ENCODE measurements at places on chromosomes 13 and 19. TPM values are rescaled to one million over a fixed set of nuclear protein-coding genes. Genes with fewer than 3 reads are reported as not detected.

- DNase-seq = peak; percentile 59
These were observed at the start of gene FSD1 for GRCh38 chr19:4304538-4305256. FSD1 (plus strand) TSS chr19:4304598; CDS start chr19:4304747, 149 bp downstream.

Gene ZNF274
- 41.3 TPM for total RNA-seq

Gene DCT
- 0.47 TPM for total RNA-seq

- no peak for DNase-seq
These were observed 11.7 kb upstream of the ADGRE5 start for GRCh38 chr19:14369399-14370168.

- no peak for DNase-seq
These were observed 852 bp upstream of the SHISA7 start for GRCh38 chr19:55443824-55444480.

Gene LSM14A
- 119 TPM for total RNA-seq

DNA sequence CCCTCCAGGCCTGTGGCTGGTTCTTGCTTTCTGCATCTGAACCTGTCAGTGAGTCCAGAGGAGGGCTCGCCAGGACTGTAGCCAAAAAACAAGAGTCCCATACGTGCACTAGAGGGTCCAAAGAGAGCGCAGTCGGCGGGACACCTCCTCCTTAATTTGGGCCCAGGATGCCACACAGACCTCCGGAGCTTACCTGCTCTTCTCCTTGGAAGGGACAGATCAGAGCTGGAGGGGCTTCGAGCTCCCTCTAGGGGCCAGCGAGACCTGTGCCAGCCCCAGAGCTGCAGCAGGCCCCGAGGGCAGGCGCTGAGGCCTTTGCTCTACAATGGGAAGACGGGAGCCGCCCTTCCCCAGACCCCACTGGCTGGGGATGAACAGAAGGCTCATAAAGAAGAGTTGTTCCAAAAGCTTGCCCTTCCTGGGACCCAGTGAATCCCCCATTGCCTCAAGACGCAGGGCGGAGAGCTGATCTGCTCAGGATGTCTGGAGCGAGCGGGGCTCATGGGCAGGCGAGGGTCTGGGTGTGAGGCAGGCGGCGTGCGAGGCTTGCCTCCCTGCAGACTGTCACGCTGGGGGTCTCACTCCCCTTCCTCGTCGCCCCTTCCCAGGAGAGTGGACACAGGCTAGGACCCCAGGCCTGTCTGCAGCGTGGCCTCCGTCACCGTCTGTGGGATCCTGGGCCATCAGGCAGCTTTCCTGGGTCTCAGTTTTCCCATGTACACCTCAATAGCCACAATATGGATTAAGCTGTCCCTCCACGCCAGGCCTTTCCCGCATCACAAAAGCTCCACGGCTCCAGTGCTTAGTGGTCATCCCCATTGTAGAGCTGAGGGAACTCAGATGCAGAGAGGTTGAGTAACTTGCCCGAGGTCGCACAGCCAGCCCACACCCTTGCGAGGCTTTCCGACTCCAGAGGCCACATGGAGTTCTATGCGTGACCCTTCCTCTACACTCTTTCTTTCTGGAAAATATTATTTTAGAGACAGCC lies 46.9 kb upstream of the VSTM2B start:
- DNase-seq = peak; percentile 80

Gene NXNL1
- not detected for total RNA-seq

Gene ZNF492
- total RNA-seq = 1.9 TPM

DNA sequence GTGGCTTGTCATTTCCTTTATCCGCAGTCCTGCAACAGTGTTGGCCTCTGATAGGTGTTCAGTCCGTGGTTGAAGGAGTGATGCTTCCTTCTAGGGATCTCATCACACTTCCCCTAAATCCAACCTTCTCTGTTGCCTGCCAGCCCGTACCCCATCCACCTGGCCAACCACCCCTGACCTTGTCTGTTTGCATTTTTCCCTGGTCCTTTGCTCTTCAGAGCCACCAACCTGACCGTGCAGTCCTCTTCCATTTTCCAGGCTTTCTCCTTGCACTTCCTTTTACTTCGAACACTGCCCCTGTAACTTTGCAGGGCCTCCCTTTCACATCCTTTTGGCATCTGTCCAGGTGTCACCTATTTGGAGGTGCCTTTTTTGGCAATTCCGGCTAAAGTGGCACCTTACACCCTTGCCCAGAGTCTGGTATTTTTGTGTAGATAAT lies 696 bp downstream of the ZNF460 start:
- DNase-seq = peak; percentile 17

GRCh38 chr13:42864952-42865767 lies 83.8 kb downstream of the FAM216B start:
- no peak for DNase-seq

DNA sequence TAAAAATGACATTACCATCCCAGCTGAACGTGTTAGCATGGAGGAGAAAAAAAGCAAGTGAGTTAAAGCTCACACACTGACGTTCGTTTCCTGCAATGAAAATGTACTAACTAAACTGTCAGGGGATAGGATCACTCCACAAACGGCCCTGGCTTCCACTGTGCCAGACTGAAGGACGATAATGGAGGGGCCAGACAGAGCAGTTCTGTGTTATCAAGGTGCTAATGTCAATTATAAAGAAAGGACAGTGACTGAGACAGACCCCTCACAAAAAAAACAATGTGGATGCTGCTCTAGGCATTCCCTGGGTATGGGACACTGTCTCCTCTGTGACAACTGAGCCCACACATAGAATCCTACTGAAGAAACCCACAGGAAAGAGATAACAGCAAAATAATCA lies 43.7 kb upstream of the SLC15A1 start:
- no peak for DNase-seq

- no peak for DNase-seq
These were observed 76.0 kb downstream of the ZNF557 start for GRCh38 chr19:7145494-7145893.

- DNase-seq = no peak
These were observed 574.2 kb downstream of the PCDH9 start for GRCh38 chr13:66655847-66656454.

Gene ZNF614
- total RNA-seq = 20.3 TPM

DNA sequence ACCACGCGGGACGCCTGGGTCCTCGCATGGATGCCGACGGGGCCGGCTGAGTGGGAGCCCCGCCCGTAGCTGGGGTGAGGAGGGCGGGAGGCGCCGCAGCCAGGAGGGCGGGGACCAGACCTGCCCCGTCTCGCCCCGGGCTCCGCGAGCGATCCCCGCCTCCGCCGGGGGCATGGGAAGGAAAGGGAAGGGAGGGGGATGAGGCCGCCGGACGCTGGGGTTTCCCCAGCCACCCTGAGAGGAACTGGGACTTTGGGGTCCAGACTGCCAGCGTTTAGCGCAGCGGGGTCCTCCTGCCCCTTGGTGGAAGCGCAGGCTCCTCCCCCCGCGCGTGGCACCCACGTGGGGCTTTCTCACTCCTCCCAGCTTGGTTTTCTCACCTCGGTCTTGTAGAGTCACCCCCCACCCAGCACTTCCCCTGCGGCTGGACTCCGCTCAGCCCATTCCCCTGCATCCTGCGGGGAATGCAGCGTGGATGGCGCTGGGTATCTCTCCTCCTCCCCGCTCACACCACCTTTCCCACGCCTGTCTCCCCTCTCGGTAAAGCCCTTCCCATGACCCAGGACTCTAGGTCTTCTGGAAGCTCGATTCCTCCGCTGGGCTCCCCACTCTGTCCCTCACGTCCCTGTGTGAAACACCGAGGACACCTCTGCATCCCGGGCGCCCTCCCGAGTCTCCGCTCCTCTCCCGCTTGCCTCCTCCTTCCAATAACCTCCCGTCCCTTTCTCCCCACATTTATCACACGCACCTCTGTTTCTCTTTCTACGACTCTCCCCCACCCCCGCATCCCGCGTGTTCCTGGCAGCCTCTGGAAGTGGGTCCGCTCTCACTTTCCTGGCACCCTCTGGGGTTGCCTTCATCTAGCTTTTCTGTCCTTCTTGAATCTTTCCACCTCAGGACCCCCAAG lies 2.1 kb downstream of the TGFB1 start:
- no peak for DNase-seq

Gene WDR87
- not detected for total RNA-seq

Gene C19orf33
- not detected for total RNA-seq

- DNase-seq = peak; percentile 97
These were observed 694 bp upstream of the ZNF460 start for GRCh38 chr19:57279418-57280164.

GRCh38 chr13:46864941-46865340 lies 31.9 kb downstream of the HTR2A start:
- DNase-seq = no peak

GRCh38 chr13:71797517-71797916 lies 69.5 kb downstream of the DACH1 start:
- DNase-seq = no peak
